ENCODE measurements at places on chromosomes 16 and 17. TPM values are rescaled to one million over a fixed set of nuclear protein-coding genes. Genes with fewer than 3 reads are reported as not detected.

- DNase-seq: no peak
These were observed 206.8 kb downstream of the PRKCA start for GRCh38 chr17:66508896-66509844.

GRCh38 chr16:48622456-48623303 is 12.7 kb upstream of the N4BP1 start:
- DNase-seq: no peak

The ADGRG1 gene
- total RNA-seq: 13.1 TPM

The LDHD gene
- total RNA-seq: 50.4 TPM

The TLCD1 gene
- not detected for total RNA-seq

GRCh38 chr16:69049146-69049545 is 56.3 kb upstream of the HAS3 start:
- no peak for DNase-seq

DNA sequence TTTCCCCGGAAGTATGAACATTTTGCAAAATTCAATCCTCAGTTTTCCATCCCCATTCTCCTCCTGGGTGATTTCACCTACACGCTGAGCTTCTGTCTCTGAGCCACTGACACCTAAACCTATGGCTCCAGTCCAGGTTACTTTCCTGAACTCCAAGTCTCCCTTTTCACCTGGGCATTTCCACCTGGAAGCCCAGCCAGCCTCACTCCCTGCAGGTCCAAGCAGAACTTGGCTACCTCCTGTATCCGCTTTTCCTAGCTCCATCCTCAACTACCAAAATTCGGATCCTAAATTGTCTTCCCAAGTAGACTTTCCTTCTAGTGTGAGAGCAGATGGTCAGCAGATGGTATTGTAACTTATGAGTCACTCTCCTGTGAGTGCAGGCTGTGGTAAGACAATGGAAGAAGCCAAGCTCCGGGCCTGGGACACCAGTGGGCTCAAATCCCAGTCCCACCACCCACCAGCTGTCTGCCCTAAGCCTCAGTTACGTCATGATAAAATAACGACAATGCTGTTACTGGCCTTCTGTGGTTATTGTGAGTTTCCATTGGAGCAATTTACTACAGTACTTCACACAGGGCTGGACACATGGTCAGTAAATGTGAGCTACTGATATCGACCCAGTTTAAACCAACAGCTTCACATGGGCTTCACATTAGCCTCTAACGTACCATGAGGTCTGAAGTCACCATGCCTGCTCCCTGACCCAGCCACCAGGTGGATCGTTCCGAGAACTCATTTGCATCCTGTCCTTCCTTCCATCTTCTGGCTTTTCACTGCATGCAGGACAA is 33.3 kb downstream of the PECAM1 start:
- DNase-seq: peak; percentile 74

The TP53TG3 gene
- not detected for total RNA-seq

GRCh38 chr17:38910325-38910724 is 15.1 kb upstream of the LASP1NB start:
- DNase-seq: no peak

DNA sequence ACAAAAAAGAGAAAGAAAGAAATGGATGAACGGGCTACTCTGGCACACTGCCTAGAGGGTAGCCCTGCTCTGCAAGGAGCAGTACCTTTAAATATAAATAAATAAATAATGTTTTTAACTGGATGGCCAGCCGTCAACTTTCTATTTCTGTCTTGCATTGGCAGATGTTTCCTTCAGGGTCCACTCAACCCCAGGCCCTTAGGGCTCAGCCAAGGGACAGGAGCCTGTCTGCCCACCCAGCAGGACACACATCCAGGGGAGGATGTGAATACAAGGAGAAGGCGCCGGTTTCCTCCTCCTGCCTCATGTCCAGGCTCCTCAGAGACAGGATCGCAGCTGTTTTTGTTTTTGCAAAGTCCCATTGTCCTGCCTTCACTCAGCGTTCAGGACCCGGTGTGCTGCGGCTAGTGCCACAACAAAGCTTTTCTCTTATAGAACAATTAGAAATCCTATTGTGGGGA is 22.6 kb downstream of the TTYH2 start:
- no peak for DNase-seq

GRCh38 chr16:81315271-81316175 is 761 bp downstream of the GAN start:
- peak; percentile 14 for DNase-seq

DNA sequence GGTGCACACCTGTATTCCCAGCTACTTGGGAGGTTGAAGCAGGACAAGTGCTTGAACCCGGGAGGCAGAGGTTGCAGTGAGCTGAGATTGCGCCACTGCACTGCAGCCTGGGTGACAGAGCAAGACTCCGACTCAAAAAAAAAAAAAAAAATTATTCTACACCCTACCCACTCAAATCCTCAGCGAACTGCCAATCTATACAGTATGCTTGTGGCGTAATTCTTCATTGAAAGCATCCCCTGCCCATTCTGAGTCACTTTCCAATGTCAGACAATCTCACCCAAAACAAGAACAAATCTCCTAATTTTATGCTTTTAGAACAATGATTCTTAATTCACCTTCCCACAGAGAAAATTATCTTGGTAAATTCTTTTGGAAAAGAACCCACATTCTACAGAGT is 12.0 kb downstream of the AMFR start:
- no peak for DNase-seq

DNA sequence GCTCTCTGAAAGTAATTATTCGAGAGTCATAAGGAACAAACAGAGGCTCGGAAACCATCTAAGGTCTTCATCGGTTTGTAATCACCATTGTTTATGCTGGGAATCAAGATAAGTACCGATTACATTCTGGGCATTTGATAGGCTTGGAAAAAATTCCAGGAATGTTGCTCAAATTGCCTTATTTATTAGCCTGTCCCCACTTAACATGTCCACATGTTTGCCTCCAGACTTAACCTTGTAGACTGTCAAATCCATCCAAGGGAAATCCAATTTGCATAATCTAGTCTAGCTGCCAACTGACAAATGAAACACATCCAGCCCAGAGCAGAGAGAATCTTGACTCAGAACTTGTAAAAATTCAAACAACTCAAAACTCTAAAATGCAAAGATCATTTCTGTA is 51.3 kb upstream of the TMC5 start:
- DNase-seq: no peak

- DNase-seq: no peak
These were observed 69.5 kb downstream of the KIF2B start for GRCh38 chr17:53892222-53892621.

- no peak for DNase-seq
These were observed 1.6 kb downstream of the DOC2B start for GRCh38 chr17:179781-180380.

The ITGAD gene
- not detected for total RNA-seq

The KRTAP16-1 gene
- not detected for total RNA-seq

DNA sequence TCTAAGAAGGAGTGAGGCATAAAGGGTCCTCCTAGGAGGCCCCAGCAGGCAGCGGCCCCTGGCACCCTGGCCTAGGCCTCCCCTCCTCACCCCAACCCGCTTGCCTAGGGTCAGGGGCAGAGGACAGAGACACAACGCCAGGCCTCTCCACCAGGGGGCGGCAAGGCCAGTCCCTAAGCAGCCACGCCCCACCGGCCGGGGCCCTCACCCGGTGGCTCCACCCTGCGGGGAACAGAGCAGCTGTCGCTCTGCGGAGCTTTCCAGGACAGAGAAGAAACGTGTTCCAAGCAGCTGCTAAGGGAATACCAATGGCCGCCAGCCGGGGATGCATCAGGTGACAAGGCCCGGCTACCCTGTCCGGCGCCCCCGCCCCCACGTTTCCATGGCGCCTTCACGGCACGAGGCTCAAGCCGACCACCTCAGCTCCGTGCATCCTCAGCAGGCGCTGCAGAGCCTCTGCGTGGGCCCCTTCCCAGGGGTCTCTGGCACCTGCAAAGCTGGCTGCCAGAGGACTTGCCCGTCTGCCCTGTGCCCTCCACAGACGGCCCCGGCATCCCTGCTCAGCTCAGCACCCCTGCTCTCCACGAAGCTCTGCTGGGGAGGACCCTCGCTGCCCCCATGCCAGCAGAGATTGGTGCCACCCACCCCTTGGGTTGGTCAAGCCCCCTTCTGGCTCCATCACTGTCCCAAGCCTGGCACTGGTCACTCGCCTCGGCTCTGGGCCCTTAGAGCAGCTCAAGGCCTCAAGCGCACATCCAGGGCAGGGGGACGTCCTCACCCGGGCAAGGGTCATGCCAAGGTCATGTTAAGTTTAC is 5.6 kb downstream of the ZNF598 start:
- DNase-seq: peak; percentile 97

- DNase-seq: no peak
These were observed 15.3 kb downstream of the MNT start for GRCh38 chr17:2385240-2386210.

The POLR2C gene
- 97.2 TPM for total RNA-seq

The PYY gene
- not detected for total RNA-seq

- no peak for DNase-seq
These were observed 67.9 kb downstream of the FTO start for GRCh38 chr16:53771655-53772497.

The RNF222 gene
- total RNA-seq: not detected

The RAMP2 gene
- 20.6 TPM for total RNA-seq

GRCh38 chr17:72025113-72025512 is 95.7 kb upstream of the SOX9 start:
- DNase-seq: no peak

The MMP28 gene
- 8.7 TPM for total RNA-seq

The ATP2A1 gene
- total RNA-seq: 818 TPM

The YBX2 gene
- total RNA-seq: not detected

DNA sequence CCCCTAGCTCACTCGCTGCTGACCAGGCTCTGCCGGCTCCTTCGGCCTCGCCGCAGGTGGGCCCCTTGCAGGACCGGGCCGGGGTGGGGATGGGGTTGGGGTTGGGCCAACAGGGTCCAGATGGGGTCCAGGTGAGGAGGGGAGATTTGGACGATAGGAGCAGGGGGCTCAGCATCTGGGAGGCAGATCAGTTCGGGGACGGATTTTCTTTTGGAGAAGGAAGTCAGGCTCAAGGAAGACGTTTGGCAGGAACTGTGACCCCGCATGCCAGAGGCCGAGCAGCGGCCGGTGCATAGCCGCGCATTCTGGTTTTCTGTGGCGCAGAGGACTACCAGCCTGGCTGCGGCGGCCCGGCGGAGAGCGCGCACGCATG is 845 bp upstream of the ALDOA start:
- DNase-seq: no peak

- DNase-seq: peak; percentile 94
These were observed 797 bp downstream of the PRCD start for GRCh38 chr17:76540381-76541300.

Data from gastrocnemius medialis (tissue), 4 donors.